AG04450 (cell line): ENCODE measurements at places on chromosomes 3 and 15.
A peak's percentile ranks its signal among the peaks of the same experiment; 100 is the strongest.

DNA sequence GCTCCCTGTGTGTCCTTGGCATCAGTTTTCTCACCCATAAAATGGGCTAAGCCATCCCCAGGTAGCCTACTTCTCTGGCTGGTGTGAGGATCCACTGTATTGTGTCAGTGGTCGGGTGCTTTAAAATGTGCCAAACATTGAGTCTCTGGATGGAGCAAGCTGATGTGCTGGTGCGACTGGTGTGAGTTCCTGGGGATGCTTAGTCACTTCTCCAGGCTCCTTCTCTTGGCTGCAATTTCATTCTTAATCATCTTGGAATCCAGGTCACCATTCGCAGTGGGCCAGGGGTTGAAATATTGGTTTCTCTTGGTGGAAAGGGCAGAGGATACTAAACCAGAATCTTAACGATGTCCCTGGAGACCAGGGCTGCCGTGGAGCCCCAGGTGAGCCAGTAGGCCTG lies 29.3 kb downstream of the SCN5A start:
- no peak for DNase-seq

GRCh38 chr3:155853214-155854140 lies 750 bp downstream of the SLC33A1 start:
- no peak for DNase-seq

DNA sequence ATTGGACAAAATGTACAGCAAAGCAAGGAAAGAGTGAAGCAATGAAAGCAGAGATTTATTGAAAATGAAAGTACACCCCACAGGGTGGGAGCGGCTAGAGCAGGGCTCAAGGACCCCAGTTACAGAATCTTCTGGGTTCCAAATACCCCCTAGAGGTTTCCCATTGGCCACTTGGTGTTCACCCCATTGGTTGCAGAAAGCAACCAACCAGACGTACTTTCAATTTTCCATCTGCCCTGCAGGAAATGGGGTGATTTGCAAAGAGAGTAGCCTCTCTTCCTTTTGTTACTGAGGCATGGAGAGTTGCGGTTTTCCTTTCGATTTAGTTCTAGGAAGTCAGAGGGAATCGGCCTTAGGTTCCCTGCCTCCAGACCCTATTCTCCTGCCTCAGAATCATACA lies 2.4 kb downstream of the PML start:
- no peak for DNase-seq

DNA sequence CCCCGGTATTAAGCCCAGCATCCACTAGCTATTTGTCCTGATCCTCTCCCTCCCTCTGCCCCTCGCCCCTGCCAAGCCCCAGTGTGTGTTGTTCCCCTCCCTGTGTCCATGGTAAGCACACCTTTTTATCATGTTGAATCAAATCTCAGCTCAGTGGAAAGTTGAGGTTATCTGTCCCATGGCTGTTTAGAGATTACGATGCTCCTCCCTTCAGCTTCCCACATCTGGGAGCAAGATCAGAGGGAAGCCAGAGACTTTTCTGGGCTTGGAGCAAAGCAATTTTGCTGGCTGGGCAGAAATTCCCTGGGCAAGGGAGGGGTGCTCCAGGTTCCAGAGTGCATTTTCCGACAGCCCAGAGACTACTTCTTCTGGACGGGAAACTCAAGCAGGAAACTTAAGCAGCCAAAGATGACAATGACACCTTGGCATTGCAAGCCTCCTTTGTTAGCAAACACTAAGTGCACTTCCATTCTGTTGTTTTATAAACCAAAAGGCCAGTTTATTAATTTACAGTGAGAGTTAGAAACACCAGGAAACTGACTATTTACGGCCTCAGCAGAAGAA lies 104.5 kb downstream of the MESD start:
- no peak for DNase-seq

DNA sequence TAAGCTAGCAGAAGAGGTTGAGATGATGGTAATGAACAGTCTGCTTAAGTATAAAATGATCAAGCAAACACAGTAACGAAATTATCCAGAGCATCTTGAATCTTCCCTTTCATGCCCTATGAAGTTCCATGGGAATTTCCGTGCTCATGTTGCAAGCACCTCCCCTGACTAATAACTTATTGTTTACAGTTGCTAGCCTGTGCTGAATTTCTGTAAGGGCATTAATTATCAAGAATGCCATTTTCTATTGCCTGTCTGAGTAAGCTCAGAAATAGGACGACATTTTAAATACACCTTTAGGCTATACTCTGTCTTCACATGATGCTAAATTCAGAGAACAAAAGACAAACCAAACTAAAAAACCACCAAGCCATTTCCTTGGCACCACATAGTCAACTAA lies 257.5 kb upstream of the LRTM1 start:
- no peak for DNase-seq

GRCh38 chr15:62807539-62808130 lies 234.9 kb upstream of the TPM1 start:
- no peak for DNase-seq

- no peak for DNase-seq
These were observed 814 bp upstream of the TEX264 start for GRCh38 chr3:51670053-51670822.

DNA sequence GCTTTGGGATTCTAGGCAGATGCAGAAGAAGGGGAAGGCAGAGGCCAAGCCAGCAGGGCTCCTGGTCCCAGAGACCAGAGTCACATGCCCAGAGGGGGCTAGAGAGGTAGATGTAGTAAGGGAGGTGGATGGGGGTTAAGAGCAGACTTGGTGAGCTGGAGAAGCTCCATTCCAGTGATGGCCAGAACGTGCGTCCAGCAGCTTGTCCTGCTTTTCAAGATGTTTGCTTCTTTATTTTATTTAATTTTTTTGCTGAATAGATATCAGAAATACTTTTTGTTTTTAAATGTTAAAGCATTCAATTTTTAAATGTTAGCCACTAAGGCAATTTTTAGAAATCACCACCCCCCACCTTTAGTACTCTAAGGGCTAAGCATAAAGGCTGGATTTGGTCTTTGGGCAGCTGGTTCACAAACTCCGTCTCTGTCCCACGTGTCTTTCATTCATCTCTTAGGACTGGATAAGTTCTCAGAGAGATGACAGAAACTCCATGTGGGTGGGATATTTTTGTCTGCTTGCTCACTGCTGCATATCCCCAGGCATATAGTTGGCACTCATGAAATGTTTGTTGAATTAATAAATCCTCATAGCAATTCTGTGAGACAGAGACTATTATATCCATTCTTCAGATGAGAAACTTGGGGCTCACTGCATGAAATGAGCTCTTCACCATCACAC lies 6.7 kb downstream of the COLQ start:
- no peak for DNase-seq

DNA sequence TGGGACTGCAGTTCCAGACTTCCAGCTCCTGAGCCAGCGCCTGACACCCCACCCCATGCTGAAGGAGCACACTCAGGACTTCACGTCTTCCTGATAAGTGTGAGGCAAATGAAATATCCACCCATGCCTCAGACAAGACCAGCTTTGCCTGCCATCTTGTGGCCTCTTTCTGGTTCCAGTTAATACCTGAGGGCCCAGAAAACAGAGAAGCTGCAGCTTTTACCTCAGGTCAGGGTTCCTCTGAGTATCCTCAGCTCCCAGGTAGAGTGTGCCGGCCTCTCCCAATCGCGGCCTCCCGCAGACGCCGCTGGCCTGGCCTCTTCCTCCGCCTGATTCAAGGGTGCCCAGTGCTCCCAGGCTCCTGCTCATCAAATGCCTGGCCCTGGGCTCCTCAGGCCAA lies 5.1 kb upstream of the KLHL6 start:
- no peak for DNase-seq

- peak; percentile 4 for DNase-seq
These were observed 457.1 kb downstream of the SQOR start for GRCh38 chr15:46091860-46092450.

- DNase-seq: no peak
These were observed 4.6 kb downstream of the CFAP100 start for GRCh38 chr3:126399351-126399735.

- DNase-seq: no peak
These were observed 1.4 kb downstream of the DVL3 start for GRCh38 chr3:184156522-184156955.

DNA sequence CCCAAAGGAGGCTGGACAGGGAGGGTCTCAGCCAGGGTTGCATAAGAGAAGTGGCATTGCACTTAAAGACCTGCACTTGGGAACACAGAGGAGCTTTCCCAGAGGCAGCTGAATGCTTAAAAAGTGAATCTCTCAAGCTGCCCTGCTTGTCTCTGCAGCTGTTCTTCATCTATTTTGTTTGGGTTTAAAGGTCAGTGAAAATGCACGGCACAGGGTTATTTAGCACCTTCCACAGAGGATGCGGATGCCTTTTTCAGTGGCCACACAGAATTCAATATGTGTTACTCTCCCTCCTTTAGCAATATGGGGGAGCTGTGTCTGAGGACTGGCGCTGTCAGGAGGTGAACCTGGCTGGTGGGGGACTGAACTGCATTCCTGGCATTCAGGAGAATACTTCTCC lies 22.7 kb upstream of the CTNNB1 start:
- no peak for DNase-seq

GRCh38 chr3:79414035-79414434 lies 353.8 kb downstream of the ROBO1 start:
- no peak for DNase-seq

GRCh38 chr3:172036541-172037215 lies 2.7 kb upstream of the FNDC3B start:
- DNase-seq: no peak

DNA sequence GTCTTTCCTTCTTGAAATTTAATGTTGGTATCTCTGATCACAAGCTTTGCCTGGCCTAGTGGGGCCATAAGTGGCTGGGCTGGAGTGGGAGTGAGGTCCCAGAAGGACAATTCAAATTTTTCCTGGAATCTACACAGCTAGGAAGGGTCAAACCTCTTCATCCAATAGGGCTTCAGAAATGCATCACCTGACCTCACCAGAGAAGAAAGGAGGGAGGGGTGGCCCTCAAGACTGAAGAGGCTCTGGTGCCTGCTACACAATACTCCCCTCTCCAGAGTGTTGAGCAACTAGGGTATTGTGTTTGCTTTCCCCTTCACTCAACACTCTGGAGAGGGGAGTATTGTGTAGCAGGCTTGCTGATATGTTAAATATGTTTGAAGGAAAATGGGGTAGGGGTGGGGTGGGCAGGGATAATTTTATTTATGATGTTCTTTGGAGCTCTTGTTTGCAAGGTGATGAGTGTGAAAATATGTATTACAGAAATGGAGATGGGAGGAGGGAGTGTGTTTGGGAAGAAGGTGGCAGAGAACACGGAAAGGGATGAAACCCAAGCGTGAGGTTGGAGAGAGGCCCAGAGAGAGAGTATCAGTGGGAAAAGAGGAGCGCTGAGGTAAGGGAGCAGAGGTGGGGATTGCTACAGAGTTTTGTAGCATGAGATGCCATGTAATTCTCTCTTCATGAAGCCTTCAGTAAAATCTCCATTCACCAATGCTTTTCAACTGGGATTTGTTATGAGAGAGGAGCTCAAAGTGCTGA lies 5.7 kb upstream of the KLHL24 start:
- DNase-seq: no peak

GRCh38 chr15:60389261-60390077 lies 8.3 kb downstream of the ANXA2 start:
- DNase-seq: no peak

- no peak for DNase-seq
These were observed 162.9 kb downstream of the TIGIT start for GRCh38 chr3:114456742-114457141.

DNA sequence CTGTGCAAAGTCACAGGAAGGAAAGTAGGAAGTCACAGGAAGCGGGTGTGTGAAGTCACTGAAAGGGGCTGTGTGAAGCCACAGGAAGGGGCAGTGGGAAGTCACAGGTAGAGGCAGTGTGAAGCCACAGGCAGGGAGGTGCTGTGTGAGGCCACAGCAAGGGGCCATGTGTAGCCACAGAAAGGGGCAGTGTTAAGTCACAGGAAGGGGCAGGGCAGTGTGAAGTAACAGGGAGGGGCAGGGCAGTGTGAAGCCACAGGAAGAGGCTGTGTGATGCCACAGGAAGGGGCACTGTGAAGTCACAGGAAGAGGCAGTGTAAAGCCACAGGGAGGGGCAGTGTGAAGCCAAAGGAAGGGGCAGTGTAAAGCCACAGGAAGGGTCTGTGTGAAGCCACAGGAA lies 36.5 kb downstream of the GASK1A start:
- DNase-seq: no peak

DNA sequence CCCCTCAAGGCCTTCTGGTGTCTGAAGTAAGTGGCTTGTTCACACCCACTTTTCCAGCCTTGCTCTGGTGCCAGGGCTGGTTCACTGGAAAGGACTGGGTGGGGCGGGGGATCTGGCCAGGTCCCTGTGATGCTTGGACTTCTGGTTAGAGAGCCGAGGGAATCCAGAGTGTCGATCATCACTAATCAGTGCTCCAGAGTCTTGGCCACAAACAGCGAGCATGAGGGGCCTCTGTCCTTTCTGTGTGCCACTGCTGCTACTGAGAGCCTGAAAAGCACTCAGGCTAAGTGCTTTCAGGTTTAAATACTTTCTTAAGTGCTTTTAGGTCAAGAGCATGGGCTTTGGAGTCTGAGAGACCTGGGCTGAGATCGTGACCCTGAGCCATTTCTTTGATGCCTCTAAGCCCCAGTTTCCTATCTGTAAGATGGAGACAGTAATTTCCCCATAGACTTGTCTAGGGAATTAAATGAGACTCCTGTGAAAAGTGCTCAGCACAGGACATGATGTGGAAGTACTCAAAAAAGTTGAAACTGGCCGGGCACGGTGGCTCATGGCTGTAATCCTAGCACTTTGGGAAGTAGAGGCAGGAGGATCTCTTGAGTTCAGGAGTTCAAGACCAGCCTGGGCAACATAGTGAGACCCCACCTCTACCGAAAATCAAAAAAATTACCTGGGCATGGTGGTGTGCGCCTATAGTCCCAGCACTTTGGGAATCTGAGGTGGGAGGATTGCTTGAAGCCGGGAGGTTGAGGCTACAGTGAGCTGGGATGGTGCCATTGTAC lies 53.8 kb upstream of the SEC22A start:
- DNase-seq: no peak

- no peak for DNase-seq
These were observed 52.7 kb downstream of the SNTN start for GRCh38 chr3:63705092-63705645.

GRCh38 chr15:101264011-101264410 lies 12.2 kb upstream of the CHSY1 start:
- no peak for DNase-seq

DNA sequence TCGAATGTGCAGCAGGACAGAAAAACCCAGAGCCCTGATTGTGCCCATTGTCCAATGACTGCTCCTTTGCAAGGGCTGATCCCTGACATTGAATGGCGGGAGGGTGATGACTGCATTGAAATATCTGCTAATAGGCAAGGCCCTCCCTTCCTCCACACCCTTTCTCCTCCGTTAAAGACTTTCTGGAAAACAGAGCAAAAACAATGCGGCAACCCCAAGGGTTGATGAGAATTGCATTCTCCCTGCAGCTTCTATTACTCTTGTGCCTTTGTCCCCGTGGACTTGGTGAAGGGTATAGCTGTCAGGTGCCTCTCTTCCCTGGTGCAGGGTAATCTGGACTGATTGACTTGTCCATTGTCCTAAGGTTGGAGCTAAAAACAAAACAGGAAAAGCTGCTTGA lies 71.8 kb downstream of the THSD4 start:
- DNase-seq: no peak

- DNase-seq: no peak
These were observed 58.9 kb upstream of the ETV5 start for GRCh38 chr3:186167646-186168395.
